ENCODE measurements at places on chromosomes 5 and 9.

- no peak for DNase-seq
Measured at GRCh38 chr9:129163753-129164152, 14.3 kb downstream of the IER5L start.

DNA sequence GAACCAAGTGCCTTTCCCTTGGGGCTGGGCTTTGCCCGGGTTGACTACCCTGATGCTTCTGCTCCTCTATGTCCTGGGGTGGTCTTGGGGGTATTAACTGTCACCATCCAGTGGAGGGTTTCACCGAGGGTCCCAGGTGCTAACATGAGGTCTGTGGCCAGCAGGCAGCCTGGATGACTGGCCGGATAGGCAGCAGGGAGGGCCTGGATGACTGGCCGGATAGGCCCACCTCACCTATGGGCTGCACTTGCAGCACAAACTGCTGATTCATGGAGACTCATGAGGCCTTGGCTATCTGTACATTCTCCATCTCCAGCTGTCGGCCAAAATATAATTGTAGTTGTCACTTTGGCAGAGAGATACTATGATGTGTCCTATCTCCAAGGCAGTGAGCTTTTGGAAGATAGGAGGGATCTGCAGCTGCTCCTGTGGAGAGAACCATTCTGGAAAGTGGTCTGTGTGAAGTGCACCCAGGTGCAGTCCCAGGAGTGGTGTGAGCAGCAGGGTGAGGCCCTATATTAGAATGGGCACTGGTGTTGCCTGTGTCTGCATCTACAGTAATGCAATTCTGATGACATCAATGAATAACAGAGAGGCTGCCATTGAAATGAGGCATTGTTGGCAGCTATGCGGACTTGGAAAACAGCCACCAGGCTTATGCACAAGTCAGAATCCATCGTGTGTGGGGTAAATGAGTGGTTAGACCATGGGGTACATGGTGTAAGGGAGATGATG lies 26.3 kb upstream of the CDKN2AIPNL start:
- peak; percentile 7 for DNase-seq

DNA sequence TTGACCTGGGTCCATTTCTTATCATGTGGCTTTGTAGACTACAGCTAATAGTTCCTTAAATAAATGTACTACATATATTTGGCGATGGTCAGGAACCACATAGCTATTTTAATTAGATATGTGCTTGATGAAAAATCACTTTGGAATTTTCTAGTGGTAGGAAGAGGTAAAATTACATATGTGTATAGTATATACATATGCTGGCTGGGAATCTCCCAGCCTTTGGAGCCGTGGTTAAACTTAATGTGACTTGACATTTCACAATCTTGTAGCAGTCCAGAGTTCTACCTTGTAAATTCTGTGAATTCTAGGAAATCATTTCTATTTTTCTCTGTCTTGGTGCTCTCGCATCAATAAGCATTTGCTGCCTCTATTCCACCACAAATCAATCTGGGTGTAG lies 565.0 kb downstream of the DMRTA1 start:
- DNase-seq, result no peak

GRCh38 chr5:165127941-165128340 lies 1622.5 kb downstream of the MAT2B start:
- no peak for DNase-seq

DNA sequence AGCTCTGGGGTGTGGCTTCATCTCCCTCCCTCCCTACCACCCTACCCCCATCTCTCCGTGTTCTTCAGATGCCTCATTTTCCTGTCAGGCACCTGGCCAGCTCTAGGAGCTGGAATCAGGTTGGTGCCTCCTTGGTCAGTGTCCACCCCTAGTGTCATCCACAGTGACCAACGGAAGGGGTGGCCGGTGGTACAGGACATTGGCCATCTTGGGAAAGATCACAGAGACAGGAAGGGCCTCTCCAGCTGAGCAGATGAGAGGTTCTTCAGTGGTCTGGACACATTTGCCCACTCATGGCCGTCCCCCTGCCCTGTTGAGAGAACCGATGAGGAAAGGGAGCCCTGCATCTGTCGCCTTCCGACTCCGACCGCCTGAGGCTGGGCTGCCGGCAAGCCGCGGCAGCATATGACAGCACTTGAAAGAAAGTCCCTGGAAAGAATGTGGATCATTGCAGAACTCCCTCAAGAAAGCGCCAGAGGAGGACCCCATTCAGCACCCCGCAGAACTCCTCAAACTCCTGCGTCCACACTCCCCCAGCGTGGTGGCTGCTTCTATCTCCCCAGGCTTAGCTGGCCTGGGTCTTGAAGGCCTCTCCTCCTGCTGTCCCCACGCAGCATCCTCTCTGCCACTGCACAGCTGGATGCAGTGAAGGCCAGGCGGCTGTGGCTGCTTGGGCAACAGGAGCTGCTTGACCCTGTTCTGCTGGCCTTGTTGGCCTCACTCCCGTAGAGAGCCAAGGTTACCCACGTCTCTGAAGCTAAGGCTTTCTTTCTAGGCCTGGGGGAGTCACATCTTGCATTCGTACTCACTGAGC lies 1.9 kb upstream of the CLPTM1L start:
- DNase-seq, result no peak

- no peak for DNase-seq
Measured at GRCh38 chr5:2800035-2800434, 48.6 kb upstream of the IRX2 start.

DNA sequence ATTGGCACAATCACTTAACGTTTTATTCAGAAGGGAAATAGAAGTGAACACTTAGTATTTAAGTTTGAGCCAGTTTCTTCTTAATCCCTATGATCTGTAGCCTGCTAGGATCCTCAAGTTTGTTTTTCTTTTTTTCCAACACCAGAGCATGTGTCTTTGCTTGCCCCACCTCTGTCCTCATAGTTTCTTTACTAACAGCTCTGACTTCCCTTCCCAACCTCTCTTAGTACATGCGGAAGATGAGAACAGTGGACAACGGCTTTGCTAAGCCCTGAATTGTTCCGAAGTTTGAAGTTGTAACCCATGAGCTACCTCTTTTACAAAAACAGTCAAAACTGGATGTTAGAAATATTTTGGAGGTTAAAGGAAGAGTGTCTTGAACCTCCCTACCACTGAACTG lies 61.7 kb upstream of the TAF11L2 start:
- DNase-seq, result peak; percentile 15

DNA sequence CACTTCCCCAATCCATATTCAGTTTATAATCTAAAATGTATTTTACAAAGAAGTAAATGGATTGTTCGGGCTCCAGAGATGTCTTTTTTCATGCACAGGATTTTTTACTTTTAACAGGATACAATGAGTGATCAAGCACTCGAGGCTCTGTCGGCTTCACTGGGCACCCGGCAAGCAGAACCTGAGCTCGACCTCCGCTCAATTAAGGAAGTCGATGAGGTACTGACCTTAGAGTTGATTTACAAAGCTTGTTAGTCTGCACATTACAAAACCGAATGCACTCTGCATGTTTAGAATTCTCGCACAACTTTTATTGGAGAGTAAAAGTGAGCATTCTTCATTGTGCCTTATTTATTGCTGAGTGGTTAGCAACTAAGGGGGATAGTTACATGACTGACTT lies 65.2 kb downstream of the ERAP1 start:
- no peak for DNase-seq

DNA sequence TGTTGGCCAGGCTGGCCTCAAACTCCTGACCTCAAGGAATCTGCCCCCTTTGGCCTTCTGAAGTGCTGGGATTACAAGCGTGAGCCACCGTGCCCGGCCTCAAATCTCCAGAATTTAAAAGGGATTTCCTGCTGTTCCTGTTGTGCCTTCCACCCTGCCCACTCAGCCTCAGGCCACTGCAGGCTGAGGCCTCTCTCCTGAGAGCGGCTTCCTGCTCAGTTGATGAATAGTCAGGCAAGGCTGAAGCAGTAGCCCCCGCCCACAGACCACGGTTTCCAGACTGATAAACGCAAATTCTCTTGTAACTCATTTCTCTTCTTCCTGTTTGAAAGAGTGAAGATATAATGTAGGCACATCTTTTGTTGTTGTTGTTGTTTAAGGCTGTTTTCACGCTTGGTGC lies 127.0 kb upstream of the PLCXD3 start:
- no peak for DNase-seq

DNA sequence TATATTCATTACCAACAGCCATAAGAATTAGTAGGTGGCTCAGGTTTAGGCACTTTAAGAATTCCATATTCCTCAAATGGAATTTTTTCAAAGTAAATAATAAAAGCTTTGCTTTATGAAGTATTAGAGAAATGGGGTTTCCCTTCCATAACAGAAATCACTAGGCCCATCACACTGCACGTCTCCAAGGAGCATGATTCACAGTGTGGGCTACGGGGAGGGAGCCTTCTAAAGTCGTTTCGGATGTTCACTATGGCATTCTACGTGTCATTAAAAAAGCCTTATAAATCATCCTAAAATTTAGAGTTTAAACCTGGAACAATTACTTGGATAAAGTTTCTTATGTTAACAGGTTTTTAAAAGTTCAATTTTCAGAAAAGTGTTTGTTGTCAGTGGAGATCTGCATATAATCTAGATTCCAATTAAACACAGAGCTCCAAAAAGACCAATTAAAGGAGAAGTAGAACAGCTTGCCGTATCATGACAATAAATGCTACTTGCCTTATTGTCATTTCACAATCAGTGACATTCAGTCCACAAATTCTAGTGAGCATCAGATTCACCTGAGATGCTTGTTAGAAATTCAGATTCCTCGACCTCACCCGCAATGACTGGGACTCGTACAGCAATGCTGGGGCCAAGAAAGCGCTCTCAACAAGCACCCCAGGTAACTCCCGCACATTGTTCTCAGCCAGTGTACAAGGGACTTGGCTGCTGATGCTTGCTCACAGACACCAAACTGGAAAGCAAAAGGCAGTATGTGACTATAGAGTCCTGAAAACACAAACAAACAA lies 115.7 kb downstream of the NFIB start:
- no peak for DNase-seq

- DNase-seq, result no peak
Measured at GRCh38 chr5:24188216-24188925, 456.4 kb downstream of the CDH10 start.

DNA sequence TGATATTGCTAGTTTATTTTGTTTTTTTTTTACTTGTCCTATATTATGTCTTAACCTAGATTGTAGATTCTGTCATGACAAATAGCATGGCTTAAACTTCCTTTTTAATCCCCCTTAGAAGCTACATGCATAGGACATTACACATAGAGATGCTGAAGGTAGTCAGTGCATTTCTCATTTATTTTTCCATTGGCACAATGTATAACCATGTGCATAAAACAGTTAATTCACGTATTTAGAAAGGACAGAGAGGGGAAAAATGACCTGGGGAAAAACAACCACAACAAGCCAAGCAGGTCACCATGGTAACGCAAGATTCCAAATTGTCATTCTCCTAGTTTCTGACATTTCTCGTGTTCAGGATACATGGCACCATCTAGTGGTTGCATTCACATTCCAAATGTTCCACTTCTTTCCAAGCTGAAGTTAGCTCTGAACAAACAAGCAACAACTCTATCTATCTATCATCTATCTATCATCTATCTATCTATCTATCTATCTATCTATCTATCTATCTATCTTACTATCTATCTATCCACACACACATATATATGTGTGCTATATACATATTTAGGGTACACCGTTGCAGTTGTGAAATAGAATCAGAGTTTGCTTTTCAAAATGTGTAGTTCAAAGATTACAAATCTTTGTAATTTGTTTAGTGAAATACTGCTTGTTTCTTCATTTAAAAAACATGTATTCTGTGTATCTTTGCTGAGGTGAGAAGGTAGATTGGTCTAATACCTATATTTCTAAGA lies 487.2 kb upstream of the ST8SIA4 start:
- DNase-seq, result peak; percentile 44

Data from muscle of arm (tissue), 14 donors.